ENCODE measurements at places on chromosomes 13 and 19. TPM values are rescaled to one million over a fixed set of nuclear protein-coding genes. Genes with fewer than 3 reads are reported as not detected.

- no peak for DNase-seq
These were observed 56.9 kb upstream of the KCTD4 start for GRCh38 chr13:45257638-45258333.

Gene LGALS14
- total RNA-seq: not detected

GRCh38 chr19:30854661-30855060 lies 482.5 kb downstream of the ZNF536 start:
- DNase-seq: no peak

- no peak for DNase-seq
These were observed 4.2 kb downstream of the FFAR3 start for GRCh38 chr19:35362261-35363000.

Gene EHD2
- total RNA-seq: 0.30 TPM

- no peak for DNase-seq
These were observed 353.4 kb downstream of the OLFM4 start for GRCh38 chr13:53382008-53382407.

- no peak for DNase-seq
These were observed 9.7 kb downstream of the FBXL12 start for GRCh38 chr19:9808855-9809824.

GRCh38 chr13:65378943-65379519 lies 1851.1 kb downstream of the PCDH9 start:
- DNase-seq: no peak

- no peak for DNase-seq
These were observed 19.5 kb downstream of the WDFY2 start for GRCh38 chr13:51603716-51604115.

Gene PTGIR
- not detected for total RNA-seq

DNA sequence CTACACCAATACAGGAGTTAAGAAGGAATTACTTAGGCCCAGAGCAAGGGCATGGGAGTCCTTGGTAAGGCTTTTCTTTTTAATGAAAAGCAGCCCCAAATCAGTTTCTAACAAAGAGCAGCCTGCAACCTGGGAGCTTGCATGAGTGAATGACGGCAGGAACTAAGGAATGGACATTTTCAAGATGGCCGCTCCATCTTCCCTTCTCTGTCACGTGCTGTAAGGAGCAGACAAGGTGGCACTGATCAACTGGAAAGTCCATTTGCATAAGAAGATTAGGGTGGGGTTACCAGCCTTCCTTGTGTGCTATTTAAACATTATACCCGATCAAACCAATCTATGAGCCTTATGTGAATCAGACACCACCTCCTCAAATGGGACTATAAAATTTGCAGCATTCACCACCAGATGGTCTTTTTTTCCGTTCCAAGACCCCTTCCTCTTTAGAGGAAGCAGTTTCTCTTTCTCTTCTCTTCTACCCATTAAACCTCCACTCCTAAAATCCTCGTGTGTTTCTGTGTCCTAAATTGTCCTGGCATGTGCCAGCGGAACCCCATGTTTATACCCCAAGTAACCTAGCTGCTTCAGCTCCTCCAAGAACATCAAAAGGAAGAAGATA lies 2.8 kb upstream of the SIGLECL1 start:
- no peak for DNase-seq

DNA sequence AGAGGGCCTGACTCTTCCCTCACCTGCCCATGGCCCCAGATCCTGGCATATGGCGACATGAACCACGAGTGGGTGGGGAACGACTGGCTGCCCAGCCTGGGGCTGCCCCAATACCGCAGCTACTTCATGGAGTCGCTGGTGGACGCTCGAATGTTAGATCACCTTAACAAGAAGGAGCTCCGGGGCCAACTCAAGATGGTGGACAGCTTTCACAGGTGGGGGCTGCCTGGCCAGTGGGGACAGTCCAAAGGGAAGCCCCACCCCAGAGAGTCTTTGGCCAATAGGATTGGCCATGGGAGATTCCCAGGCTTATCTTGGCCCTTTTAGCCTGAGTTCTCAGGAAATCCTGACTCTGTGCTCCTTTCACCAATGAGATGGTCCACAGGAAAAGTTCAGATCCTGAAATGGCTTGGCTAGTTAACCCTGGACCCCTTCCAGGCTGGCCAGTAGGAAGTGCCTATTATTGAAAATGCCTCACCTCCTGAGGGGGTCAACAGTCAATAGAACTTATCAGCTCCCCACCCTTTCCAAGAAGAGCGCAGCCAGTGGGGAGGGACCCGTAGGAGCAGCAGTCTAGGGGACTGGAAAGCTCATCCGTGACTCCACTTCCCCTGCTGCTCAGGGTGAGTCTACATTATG lies 7.0 kb downstream of the HRC start:
- no peak for DNase-seq

- no peak for DNase-seq
These were observed 8.6 kb downstream of the KDM4B start for GRCh38 chr19:4977299-4978174.

- DNase-seq: no peak
These were observed 380.8 kb downstream of the LMO7 start for GRCh38 chr13:76016799-76017400.

DNA sequence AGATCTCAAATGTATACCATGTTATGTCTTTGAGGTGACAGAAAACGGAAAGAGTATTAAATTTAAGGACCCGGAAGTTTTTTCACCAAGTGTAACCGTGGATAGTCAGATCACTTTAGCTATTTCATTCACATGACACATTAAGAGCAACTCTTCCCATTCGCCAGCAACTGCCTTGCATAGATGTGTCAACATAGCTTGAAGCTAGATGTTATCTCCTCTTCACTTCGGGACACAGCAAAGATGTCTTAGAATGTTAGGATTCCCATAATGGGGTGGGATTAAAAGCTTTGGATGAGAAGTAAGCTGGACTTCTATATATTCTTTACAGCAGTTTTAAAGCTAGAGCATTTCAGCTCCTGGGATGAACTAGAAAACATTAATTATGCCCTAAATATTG lies 1135.9 kb upstream of the PCDH20 start:
- no peak for DNase-seq

GRCh38 chr19:46133101-46133627 lies 8.7 kb upstream of the IGFL3 start:
- peak; percentile 38 for DNase-seq

Gene DHDH
- total RNA-seq: 0.82 TPM

- no peak for DNase-seq
These were observed 38.4 kb upstream of the CYP2A7 start for GRCh38 chr19:40920300-40921004.

GRCh38 chr13:37753776-37754175 lies 115.8 kb downstream of the TRPC4 start:
- no peak for DNase-seq

GRCh38 chr13:33270895-33271538 lies 14.5 kb downstream of the STARD13 start:
- no peak for DNase-seq

GRCh38 chr13:31476266-31476665 lies 263.1 kb upstream of the RXFP2 start:
- DNase-seq: no peak

DNA sequence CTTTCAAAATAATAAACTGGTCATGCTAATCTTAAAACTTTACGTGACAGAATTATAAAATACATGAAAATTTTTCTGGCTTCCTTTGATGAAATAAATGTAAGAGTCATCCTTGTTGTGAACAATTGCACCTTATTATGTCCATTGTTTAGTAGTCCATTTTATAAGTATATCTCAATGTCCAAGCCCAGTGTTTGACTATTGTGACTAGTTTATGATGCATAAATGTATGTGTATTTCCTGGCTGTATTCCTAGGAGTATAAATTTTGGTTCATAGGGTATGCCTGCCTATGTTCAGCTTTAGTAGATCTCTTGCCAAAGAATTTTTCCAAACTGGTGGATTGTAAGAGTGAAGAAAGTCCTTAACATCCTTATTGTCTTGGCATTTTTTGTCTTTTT lies 2895.5 kb upstream of the PCDH20 start:
- DNase-seq: no peak

Gene RASA3
- total RNA-seq: 29.5 TPM

GRCh38 chr19:15452111-15453047 lies 2.6 kb upstream of the WIZ start:
- peak; percentile 65 for DNase-seq

DNA sequence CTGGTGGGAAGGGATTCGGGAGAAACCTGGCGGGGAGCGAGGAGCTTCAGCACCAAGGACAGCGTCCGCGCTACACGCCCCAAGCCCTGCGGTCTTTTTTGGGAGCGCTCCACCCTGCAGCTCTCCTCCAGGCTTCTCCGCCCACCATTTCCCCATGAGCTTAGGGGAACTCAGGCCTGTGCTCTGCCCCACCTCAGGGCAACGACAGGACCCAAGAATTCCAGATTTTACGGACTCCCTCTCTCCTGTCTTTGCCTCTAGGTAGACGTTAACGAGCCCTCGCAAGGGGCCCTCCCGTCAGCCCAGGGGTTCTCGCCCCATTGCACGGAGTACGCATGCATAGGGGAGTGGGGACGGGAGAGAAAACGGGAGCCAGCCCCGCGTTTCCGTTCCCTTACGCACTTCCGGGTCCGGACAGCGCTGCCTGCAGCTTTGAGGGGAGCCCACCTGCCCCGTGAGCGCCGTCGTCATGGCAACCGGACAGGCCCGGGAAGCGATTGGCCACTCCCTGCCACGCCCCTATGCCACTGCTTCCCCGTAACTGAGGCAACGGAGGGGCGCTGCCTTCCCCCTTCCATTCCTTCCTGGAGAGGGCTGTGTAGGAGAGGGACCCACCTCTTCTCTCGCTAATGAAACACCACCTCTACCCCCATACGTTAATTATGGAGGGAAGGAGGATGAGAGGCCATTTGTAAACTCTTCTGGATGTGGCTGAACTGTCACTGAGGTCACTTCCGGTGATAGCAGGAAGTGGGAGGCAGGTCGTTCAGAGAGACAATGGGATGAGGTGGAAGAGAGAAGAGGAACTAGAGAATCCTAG lies 20.8 kb downstream of the NOVA2 start:
- DNase-seq: peak; percentile 66

- no peak for DNase-seq
These were observed 478 bp downstream of the LMO7 start for GRCh38 chr13:75636436-75637180.

- DNase-seq: no peak
These were observed 4.0 kb downstream of the PDS5B start for GRCh38 chr13:32590266-32590665.

Gene CACNA1A
- total RNA-seq: 3.0 TPM

DNA sequence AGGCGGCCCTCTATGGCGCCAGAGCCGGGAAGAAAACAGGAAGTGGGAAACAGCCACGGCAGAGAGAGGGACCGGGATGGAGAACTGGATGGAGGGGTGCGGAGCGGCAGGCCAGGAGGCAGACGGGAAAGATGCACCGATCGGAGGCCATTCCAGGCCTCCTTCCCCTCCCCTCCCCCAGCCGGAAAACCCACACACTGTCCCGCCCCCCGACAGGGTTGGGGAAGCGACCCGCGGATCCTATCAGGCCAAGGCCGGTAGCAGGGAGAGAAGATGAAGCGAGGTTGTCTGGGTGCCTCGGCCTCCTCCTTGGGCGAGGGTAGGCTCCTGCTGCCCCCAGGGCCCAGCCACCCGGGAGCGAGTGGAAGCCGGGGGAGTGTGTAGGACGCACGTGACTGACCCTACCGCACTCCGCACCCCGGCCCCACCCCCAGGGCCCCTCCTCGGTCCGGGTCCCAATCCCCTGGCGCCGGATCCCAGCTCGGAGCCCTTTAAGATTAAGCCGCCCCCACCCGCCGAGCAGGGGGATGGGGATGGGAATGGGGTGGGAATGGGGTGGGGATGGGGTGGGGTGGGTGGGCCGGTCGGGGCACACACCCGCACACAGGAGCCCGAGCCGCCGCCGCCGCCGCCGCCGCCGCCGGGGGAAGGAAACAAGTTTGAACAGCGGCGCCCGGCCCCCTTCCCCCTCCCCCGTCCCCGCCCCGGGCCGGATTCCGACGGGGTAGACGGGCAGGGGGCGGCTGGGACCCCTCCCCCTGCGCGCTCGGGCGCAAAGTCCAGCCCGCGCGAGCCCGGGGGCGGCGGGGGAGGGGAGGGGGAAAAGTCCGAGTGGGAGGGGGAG lies 1.5 kb downstream of the ERF start:
- DNase-seq: peak; percentile 65

GRCh38 chr13:19183676-19184075 lies 2.1 kb upstream of the TUBA3C start:
- DNase-seq: no peak

DNA sequence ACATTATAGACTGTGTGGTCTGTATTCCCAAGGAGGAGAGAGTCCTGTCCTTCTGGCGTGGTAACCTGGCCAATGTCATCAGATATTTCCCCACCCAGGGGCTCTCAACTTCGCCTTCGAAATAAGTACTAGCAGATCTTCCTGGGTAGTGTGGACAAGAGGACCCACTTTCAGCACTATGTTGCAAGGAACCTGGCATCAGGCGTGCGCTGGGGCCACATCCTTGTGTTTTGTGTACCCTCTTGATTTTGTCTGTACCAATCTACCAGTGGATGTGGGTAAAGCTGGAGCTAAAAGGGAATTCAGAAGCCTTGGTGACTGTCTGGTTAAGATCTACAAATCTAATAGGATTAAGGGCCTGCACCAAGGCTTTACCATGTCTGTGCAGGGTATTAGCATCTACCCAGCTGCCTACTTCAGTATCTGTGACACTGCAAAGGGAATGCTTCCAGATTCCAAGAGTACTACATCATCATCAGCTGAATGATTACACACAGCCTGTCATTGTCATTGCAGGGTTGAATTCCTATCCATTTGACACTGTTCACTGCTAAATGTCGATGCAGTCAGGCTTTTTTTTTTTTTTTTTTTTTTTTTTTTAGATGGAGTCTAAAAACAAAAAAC lies 148.0 kb downstream of the PRR20E start:
- DNase-seq: no peak

GRCh38 chr13:114196629-114197028 lies 17.6 kb downstream of the CFAP97D2 start:
- DNase-seq: no peak

- DNase-seq: no peak
These were observed 368.5 kb upstream of the ZNF507 start for GRCh38 chr19:31976775-31977536.

DNA sequence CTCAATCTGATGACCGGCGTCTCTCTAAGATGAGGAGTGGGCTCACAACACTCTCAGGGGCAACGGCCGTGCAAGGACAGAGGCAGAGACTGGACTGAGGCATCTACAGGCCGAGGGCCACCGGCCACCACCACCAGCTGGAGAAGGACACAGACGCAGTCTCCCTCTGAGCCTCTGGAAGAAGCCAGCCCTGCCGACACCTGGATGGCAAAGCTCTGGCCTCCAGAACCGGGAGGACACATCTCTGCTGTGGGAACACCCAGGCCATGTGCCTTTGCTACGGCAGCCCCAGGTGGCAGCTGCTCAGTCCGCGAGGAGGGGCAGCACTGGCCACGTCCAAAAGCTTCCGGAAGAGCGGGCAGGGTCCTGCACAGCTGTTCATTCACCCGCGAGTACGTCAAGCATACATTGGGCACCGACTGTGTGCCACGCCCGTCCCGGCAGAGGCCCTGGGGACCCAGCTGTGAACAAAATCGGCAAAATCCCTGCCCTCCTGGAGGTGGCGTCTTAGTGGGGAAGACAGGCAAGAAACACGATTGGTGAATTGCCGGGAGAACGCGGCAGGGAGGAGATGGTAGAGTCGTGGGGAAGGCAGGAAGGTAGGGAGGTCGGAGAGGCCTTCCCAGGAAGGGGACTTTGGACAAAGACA lies 17.1 kb downstream of the C2CD4C start:
- DNase-seq: no peak

GRCh38 chr19:27744926-27745768 lies 1467.8 kb downstream of the UQCRFS1 start:
- no peak for DNase-seq

All from neural crest cell (in vitro differentiated cells).